ENCODE measurements at places on chromosomes 3 and 15.

DNA sequence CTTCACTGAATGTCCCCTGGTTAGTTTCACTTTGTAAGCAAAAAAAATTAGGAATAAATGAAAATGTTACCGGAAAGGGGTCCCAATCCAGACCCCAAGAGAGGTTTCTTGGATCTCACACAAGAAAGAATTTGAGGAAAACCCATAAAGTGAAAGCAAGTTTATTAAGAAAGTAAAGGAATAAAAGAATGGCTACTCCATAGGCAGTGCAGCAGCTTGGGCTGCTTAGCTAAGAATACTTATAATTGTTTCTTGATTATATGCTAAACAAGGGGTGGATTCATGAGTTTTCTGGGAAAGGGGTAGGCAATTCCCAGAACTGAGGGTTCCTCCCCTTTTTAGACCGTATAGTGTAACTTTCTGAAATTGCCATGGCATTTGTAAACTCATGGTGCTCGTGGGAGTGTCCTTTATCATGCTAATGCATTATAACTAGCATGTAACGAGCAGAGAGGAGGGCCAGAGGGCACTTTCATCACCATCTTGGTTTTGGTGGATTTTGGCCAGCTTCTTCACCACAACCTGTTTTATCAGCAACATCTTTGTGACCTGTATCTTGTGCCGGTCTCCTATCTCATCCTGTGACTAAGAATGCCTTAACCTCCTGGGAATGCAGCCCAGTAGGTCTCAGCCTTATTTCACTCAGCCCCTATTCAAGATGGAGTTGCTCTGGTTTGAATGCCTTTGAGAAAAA, 41.0 kb upstream of the CMSS1 start:
- DNase-seq, result no peak

- DNase-seq, result no peak
Measured at GRCh38 chr3:183537295-183537730, 18.2 kb downstream of the KLHL6 start.

DNA sequence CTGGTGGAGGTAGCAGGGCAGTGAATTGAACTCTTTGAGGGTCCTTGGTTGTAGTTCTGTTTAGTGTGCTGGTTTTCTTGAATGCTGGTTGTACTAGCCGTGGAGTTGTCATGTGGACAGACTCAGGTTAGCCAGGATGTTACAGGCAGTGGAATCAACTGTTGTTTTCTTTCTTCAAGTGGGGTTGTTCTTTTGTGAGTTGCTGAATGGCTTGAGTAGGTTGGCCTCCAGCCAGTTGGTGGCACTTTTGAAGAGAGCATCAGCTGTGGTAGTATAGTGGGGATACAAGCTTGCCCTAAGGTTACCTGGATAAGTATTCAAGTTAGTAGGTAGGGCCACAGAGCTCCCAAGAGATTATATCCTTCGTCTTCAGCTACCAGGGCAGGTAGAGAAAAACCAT, 31.8 kb upstream of the RARB start:
- DNase-seq, result no peak

GRCh38 chr15:73075160-73075859, 23.0 kb downstream of the NEO1 start:
- DNase-seq, result no peak

DNA sequence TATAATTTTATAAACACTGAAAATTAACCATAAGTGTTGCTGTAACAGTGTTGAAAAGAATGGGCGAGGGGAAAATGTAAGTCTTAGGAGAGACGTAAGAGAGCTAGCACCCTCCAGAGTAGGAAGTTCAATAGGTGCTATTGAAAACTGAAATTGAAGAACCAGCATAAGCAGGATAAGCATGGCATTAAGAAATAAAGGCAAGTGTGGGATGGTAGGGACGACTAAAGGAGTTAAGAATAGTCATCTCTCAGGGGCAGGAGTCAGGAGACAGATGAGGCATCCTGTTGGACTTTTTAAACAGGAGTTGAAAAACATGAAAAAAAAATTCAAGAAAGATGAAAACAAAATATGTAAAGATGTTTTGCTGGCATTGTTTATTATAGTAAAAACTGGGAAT, 43.5 kb downstream of the ABHD2 start:
- no peak for DNase-seq

DNA sequence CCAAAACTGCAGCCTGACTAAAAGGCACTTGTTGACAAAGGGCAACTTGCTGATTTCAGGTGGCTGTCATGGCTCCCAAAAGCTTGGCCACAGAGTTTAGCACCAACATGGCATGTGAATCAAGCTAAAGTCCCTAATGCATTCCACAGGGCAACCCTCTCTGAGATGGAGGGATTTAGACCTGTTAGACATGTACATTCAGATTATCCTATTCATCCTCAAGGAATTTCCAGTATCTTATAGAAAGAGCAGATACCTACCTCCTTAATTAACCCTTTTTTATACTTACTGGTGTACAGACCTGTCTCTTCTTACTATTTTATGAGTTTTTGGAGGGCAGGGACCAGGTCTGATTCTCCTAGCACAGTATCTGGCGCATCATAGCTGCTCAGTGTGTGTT, 31.3 kb downstream of the ACP3 start:
- no peak for DNase-seq

DNA sequence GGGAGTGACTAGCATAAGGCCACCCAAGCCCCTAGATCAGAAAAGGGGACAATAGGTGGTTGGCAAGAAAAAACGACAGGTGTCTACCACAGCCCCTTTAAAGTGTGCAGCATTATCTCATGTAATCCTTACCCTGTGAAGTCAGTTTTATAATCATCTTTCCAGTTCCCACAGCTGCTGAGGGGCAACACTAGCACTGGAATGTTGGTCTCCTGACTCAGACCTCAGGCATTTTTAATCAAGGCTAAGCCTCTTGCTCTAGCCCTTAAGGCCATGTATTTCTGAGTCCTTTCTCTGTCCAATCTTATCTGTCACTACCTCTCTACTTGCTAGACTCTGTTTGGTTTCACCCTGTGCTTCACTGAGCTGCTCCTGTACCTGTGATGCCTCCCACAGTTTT, 171.7 kb downstream of the TLE3 start:
- DNase-seq, result no peak

DNA sequence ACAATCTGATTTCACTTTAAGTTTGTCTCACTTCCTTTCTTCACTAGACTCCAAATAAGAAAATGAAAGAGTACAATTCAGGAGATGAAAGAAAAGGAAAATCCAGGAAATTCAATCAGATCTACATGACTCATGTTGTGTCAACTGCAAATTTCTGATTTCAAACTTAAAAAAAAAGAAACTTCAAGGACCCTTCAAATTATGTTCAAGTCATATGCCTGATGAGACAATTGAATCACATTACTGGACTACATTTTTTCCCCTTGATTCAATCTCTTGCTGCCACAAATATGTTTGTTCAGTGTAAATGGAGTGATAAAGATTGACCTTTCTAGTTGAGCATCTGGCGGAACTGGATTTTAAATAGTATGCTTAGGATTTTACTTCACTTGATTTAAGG, 37.4 kb downstream of the FRMD5 start:
- no peak for DNase-seq

DNA sequence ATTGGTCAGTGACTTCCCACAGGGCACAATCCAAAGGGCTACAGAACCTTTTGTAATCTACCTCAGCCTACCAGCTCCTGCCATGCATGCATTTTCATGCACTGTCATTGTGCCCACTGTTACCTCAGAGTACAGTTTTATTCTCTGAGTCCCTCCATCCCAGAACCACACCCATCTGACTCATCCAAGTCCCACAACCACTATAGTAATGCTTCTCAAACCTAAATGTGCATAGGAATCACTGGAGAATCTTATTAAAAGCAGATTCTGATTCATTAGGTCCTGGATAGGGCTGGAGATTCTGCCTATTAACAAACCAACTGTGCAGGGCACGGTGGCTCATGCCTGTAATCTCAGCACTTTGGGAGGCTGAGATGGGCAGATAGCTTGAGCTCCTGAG, 3.7 kb upstream of the B3GALNT1 start:
- no peak for DNase-seq

GRCh38 chr3:18159681-18160080, 265.5 kb downstream of the SATB1 start:
- no peak for DNase-seq

- DNase-seq, result no peak
Measured at GRCh38 chr3:181264486-181264885, 274.9 kb upstream of the DNAJC19 start.

- DNase-seq, result no peak
Measured at GRCh38 chr3:4634894-4635293, 141.7 kb downstream of the ITPR1 start.

GRCh38 chr3:134406331-134407238, 32.3 kb upstream of the AMOTL2 start:
- no peak for DNase-seq

GRCh38 chr3:21754839-21755238, 3.8 kb upstream of the ZNF385D start:
- no peak for DNase-seq

DNA sequence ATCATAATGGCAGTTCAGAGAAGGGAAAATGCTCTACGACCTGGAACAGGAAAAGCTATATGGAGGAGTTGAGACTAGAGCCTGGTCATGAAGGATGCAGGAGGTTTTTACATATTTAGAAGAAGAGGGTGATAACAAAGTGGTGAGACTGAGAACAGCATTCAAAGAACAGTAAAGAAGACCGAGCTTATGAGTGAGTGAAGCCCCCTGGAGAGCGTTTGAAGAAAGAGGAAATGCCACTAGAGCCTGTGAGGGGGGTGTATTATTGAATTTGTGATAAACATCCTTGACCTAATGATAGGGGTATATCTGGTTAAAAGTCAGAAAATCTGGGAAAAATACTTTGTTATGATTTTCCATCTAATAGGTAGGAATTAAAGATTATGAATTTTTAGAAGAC, 4.2 kb downstream of the PARP9 start:
- DNase-seq, result no peak

DNA sequence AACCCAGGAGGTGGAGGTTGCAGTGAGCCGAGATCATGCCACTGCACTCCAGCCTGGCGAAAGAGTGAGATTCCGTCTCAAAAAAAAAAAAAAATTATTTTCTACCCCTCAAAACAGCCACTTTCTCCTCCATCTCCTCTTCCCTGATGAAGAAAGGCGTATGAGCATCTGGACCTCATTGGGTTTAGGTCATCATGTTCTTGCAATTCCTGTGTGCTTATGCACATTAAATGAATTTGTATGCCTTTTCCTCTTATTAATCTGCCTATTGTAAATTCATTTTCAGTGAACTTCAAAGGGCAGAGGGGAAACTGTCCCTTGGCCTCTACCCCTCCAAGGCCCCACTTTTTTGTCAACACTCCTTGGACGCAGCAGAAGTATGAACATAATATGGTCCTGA, 117.8 kb downstream of the RPLP1 start:
- DNase-seq, result no peak

DNA sequence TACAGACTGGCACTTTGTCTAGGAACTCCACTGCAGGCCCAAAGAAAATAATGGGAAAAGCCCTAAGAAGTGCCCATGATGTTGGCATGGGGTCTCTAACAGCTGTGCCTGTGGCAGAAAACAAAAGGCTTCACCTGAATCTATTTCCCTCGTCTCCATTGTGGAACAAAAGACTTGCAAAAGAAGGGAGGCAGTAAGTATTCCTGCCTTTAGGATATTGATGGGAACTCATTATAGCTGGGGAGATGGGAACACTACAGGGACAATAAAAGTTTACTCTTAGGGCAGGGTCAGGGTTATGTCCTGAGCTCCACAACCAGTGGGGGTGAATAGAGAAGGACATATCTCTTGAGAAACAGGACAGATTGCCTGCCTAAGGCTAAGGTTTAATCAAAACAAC, 930.6 kb upstream of the EPHA6 start:
- no peak for DNase-seq

DNA sequence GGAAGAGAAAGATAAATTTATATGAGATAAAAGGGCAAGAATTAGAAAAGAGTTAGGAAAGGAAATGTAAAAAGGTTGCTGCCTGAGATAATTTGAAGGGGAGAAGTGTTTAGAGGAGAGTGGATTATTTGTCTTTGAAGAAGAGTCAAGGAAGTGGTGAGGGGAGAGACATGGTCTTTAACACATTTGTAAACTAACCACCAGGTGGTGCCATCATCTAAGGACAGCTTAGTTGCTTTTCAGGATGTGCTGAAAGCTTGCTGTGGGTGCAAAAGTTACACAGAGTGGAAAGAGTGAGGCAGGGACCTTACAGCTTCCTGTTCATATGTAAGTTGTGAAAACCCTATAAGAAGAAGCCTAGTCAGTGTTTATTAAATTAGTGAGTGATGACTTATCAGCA, 114.1 kb upstream of the DNAJC19 start:
- DNase-seq, result no peak

DNA sequence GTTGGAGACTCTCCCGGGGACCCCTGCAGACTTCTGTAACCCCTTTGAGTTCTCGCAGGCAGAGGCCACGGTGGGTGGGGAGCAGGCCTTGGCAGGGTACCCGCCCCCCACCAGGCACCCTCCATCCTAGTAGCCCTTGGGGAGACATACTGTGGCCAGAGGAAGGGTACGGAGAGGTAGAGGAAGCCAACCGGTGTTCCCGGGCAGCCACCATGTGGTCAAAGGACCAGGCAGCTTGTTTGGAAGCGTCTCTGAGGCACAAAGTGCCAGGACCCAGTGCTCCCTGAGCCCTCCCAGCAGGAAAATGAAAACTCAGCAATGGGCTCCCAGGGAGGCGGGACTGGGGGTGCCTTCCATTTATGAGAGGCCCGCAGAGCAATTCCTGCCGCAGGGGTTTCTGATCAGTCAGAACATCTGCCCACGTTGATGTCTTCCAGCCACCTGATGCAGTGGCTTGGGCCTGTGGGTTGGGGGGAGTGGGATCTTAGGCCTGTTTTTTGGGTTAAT, 53.0 kb upstream of the CGNL1 start:
- DNase-seq, result no peak

GRCh38 chr15:80174017-80174746, 21.4 kb downstream of the FAH start:
- no peak for DNase-seq

DNA sequence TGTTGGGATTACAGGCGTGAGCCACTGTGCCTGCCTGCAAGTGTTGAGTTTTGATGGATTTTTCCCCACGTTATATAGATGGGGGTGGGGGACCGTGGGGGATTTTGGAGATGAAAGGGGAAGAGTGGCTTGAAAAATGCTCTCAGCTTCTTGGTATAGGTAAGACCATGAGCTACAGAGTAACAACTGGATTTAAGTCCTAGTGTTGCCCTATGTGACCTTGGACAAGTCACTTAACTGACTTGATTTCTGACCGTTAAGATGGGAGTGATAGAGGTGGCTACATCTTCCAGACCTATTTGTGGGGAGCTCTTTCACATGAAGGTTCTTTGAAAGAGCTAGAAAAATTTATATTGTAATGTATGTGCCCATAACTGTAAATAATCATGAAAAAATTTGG, 13.3 kb downstream of the TRIM71 start:
- no peak for DNase-seq

- DNase-seq, result no peak
Measured at GRCh38 chr15:85157344-85157743, 175.7 kb downstream of the PDE8A start.

DNA sequence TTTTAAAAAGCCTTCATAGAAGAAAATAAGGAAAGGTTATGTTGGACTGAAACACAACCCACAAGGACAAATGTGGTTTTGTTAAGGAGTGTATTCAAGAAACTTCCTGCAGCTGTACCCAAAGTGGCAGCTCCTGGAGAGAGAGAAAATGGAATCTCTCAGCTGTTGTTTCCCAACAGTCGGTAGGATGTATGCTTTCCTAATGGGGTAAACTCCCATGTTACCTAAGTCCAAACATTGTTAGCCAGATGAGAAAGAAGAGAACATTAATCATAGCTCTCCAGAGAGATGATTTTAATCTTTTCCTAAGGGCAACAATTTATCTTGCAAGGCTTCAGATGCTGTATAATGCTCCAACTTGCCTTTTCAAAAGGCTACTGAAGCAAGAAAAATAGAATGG, 22.6 kb upstream of the TEX9 start:
- DNase-seq, result no peak
